KBM-7 (cell line): ENCODE measurements at places on chromosomes 5 and 9.

GRCh38 chr9:22986556-22986955, 539.9 kb downstream of the DMRTA1 start:
- DNase-seq = no peak

DNA sequence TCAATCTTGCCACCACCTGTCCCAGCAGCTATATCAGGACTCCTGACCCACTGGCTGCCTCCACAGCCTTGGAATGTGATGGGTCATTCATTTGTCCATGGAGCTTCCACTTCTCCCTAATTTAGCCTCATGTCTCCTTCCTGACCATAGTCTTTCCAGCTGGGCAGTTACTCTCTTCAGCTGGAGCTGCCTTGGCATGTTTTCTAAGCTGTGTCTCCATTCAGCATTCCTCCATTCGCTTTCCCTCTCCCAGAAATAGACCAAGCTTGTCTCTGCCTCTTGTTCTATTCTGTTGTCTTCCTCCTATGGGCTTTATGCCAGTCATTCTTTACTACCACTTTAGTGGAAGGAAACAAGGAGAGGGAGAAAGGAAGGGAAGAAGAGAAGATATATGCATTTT, 5.3 kb upstream of the CTXN3 start:
- DNase-seq = no peak

GRCh38 chr5:136311999-136312398, 53.3 kb downstream of the TRPC7 start:
- no peak for DNase-seq

GRCh38 chr9:89194421-89195130, 16.0 kb upstream of the SHC3 start:
- no peak for DNase-seq

- no peak for DNase-seq
Measured at GRCh38 chr5:164487939-164488338, 982.5 kb downstream of the MAT2B start.

DNA sequence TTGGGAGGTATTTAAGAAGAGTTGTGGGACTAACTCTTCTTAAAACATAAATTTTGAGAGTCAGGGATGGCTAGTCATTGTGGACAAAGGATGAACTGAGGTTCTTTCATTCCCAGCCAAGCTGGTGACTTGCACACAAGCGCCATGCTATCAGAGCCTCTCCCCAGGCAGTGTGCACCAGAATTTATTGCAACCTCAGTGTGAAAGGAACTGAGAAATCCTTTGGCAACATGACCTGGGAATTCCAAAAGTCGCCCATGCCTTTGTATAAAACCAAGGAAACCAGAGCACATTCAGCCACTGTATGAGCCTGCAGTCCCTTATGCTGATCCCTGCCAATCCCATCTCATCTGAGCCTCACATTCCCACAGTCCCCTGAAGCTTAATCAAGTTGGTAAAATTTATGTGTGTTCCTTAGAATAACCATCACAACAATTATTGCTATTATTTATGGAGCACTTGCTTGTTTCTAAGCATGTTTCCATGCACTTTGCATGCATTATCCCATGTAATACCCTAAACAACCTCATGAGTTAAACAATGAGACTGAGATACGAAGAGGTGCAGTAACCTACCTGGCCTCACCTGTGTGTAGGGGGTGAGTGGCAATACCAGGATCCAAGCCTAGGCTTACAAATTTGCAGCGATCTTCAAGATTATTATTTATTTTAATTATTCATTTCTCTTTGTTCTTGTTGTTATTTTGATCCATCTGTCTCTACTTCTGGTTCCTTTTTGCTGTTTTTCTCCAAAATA, 116.4 kb downstream of the NTRK2 start:
- DNase-seq = no peak

DNA sequence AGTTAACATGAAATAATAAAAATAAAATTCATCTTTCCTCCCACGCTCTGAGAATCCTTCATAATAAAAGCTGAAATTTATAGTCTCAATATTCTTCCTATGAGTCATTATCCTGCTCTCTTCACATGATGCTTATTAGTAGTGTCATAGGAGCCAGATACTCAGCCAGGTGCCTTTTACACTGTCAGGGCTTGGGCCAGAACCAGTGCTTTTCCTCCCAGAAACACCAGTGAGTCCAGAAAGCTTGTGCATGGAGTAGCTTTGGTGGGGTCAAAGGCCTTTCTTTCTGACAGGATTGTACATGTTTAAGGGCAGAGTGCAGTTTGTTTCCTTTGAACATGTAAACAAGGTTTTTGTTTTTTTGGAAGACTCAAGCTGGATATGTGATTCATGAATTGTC, 6.8 kb downstream of the LSM11 start:
- DNase-seq = no peak

DNA sequence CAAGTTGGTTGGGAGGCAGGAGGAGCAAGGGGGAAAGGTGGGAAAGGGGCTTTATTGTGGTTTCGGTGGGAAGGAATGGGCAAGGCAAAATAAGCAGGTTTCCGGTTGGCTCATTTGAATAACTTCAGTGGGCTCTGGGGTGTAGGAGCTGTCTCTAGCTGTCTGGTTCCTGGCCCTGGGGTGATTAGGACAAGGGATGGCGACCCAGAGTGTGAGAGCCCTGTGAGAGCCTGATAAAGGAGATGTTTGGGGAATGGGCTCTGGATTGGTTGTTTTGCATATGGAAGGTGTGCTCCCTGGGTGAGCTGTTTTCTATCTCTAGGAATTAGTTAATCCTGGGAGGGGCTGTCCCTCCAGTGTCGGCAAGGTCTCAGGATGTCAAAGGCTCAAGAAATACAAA, 15.4 kb downstream of the ANKRD34B start:
- no peak for DNase-seq

DNA sequence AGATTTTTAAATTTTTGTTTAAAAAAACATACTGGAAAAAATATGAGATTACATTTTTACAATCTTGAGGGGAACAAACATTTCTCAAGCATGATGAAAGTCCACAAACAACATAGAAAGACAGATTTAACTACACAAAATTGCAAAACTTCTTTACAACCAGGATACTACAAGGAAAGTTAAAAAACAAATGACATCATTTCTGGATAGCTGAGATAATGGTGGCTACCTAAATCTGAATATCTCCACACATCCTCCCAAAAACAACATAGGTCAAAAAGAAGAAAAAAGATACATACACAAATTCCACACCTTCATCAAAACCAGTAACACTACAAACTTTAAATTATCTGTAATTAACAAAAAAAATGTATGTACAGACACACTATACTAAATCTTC, 120.8 kb upstream of the TNPO1 start:
- DNase-seq = no peak
